ENCODE measurements at places on chromosomes 1 and 21.
A peak's percentile ranks its signal among the peaks of the same experiment; 100 is the strongest.

DNA sequence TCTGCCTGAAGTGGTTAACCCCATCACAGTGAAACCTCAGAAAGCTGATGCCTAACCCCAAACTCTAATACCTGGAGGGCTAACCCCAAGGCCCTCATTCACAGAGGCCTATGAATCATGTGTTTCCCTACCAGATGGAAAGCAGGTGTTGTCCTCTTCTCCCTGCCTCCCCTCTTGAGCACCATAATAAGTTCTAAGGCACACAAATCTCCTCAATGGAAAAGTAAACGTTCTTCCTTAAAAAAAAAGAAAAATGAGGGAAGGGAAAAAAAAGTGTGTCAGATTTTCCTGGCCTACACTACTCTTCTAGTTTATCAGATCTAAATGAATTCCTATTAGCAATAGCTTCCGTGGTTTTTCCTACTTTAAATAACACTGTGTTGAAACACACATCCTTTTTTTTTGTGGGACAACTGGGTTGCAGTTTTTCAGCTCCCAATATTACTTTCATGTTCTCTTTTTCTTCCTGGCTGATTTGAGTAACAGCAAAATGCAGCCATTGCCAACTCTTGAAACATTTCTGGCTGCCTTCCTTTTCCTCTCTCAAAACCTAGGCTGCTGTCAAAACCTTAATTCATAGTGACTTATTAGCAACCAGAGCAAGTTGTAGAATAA, 43.2 kb downstream of the SLC44A3 start:
- peak; percentile 45 for DNase-seq

DNA sequence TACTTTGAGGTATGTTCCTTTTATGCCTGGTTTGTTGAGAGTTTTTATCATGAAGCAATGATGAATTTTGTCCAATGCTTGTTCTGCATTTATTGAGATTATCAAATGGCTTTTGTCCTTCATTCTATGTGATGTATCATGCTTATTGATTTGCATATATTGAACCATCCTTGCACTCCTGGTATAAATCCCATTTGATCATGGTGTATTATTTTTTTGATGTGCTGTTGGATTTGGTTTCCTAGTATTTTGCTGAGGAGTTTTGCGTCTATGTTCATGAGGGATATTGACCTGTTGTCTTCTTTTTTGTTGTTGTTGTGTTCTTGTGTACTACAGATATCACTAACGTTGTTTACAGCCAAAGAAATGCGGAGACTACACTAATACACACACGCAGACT, 4.1 kb downstream of the DNAH14 start:
- DNase-seq = no peak

GRCh38 chr1:243735457-243735856, 114.6 kb downstream of the AKT3 start:
- no peak for DNase-seq

DNA sequence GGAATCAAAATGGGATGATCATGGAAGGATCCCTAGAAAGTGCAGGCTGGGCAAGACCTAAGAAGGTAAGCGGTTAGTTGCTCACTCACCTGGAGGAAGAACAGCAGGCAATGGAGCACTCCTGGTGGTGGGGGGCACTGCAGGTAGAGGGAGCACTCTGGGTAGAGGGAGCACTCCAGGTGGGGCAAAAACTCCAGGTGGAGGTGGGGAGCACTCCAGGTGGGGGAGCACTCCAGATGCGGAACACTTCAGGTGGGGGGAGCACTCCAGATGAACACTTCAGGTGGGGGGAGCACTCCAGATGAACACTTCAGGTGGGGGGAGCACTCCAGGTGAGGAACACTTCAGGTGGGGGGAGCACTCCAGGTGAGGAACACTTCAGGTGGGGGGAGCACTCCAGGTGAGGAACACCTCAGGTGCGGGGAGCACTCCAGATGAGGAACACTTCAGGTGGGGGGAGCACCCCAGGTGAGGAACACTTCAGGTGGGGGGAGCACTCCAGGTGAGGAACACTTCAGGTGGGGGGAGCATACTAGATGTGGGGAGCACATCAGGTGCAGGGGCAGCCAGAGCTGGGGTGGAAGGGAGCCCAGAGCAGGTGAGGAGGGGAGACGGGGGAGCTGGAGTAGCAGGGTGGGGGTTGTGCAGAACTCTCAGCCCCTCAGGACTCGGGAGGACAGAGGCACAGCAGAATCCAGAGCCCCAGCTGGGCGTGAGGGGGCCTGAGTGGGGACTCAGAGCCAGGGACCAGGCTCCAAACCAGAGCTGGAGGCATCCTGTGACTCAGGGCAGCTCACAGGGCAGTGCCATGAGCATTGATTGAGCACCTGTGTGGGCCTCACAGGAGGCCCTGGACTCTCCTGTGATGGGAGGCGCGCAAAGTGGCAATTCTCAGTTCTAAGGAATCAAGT, 37.7 kb upstream of the COL6A1 start:
- no peak for DNase-seq

DNA sequence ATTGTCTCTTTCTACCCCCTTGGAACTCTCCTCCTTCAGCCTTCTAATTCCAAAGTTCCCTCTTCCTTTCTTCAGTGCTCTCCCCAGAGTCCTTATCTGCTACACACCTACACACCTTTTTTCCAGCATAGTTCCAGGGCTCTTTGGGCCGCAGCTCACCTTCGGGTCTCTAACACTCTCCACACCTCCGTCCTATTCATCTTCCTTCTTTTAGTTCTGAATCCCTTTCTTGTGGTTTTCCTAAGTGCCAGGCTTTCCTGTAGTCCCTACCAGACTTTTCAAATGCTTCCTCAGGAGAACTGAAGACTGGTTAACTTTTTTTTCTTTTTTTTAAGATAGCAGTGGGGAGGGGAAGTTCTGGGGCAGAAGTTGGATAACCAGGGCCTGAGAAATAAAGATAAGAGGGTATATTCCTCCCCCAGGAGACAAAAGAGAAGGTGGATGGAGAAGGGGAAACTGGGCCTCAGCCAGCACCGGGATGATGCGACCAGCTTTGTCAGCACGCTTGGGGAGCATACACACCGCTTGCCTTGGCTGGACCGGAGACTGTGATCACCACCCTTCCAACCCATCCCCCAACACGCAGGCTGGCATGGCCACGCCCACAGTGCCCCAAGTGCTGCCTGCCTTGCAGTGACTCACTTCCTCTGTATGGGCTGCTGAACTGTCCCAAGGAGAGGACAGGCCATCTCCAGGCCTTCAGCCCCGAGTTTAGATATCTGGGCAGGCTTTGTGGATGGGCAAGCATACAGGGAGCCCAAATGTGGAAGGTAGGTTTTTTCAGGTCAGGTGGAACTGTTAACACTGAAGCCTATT, 2.5 kb upstream of the CERS2 start:
- peak; percentile 70 for DNase-seq

- no peak for DNase-seq
Observed at GRCh38 chr1:1163538-1164070, 10.1 kb upstream of the TTLL10 start.
